ENCODE measurements at places on chromosomes 3 and 15.

- DNase-seq, result no peak
Observed at GRCh38 chr3:17744693-17745092, 2.3 kb upstream of the TBC1D5 start.

DNA sequence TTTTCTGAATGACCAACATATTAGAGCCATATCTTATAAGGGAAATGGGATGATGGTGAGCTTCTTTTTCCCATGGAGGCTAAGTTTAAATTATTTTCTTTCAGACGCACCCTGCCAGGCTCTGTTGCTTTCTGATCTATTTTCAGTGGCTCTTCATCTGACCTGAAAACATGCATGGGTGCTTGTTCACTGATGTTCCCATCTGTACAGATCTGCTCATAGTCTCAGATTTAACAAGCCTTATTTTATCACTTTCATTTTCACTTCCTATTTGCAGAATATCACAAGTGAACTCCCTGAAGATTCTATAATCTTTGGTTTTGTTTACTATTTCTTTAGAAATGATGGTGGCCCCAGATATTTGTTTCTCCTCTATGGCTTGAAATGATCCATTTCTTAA, 31.1 kb upstream of the SUCLG2 start:
- DNase-seq, result no peak

GRCh38 chr3:136908297-136908696, 46.3 kb downstream of the NCK1 start:
- DNase-seq, result no peak

- peak; percentile 57 for DNase-seq
Observed at GRCh38 chr3:63400246-63400860, 122.2 kb downstream of the SYNPR start.

GRCh38 chr3:111434941-111435622, 106.9 kb upstream of the CD96 start:
- DNase-seq, result no peak

DNA sequence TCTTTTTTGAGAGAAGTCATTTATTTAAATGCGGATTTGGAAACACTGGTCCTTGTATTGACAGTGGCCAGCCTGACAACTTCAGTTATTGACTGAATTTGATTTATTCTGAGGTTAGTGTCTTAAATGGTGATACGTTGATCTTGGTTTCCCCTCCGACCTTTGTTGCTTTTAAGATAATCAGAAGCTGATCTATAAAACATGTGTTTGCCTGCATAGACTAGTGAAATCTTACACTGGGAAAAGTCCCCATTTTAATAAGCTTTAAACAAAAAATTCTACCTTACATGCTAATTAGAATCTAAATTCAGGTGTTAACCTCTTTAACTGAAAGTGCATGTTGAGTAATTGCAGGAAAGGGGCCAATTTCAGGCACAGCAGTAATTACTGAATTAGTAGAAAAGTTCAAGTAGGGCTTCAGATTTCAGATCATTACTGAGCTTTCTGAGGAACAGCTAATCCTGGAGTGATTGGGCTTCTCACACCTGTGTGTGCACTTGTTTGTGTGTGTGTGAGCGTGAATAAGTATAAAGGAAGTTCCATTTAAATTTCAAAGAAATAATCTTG, 221.4 kb downstream of the SOX2 start:
- no peak for DNase-seq

DNA sequence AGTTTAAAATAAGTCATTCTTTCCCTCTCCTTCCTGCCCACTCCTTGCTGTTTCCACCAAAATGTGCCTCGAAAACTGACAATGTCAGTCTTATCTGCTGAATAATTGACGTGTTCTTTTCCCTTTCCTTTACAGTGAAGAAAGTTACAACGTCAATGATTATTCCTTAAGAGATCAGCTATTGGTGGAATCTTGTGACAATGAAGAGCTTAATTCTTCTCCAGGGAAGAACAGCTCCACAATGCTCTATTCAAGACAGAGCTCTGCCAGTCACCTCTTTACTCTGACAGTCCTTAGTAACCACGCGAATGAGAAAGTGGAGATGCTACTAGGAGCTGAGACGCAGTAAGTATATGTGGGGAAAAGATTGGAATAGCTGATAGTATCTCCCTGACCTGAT, 84.1 kb downstream of the DHX36 start:
- DNase-seq, result no peak

DNA sequence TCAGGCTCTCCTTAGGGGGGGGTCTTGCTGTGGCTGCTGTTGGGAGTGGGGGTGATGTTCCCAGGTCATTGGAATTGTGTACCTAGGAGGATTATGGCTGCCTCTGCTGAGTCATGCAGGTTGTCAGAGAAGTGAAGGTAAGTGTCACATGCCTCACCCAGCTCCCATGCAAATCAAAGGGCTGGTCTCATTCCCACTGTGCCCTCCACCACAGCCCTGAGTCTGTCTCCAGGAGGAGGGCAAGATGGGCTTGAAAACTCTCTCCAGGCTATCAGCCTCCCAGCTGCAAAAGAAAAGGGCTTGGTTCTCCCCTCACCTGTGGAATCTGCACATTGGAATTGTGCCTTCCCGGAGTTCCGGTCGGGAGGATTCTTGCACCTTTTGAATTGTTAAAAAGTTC, 580.5 kb downstream of the NSUN3 start:
- DNase-seq, result no peak

DNA sequence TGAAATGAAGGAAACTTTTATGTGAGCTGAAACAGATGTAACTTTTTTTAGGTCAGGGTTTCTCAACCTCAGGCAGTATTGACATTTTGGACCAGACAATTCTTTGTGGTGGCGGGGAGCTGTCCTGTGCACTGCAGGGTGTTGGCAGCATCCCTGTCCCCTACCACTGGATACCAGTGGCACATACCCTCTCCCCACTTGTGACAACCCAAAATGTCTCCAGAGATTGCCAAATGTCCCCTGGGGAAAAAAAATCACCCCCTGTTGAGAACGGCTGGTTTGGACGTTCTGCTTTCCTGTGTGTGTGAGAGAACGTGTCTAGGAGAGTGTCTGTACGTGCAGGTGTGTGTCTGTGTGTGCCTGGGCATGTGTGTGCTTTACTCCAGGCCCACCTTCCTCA, 30.7 kb upstream of the GRIP2 start:
- DNase-seq, result no peak

DNA sequence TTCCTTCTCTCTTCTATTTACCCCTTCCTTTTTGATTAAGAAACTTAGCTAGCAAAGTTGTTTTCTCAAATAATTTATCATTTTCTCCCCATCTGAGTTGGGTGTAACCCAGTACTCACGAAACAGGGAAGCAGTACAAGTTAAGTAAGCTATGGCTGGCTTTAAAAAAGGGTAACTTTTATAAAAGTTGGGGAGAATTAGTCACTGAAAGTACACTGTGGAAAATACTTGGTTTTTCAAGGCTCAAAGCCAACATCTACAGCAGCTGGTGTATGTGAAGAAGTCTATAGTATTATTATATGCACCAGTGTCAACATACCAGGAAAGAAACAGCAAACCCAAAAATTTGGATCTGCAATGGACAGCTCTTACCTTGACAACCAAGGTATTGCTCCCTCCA, 25.5 kb downstream of the CLK3 start:
- DNase-seq, result no peak

DNA sequence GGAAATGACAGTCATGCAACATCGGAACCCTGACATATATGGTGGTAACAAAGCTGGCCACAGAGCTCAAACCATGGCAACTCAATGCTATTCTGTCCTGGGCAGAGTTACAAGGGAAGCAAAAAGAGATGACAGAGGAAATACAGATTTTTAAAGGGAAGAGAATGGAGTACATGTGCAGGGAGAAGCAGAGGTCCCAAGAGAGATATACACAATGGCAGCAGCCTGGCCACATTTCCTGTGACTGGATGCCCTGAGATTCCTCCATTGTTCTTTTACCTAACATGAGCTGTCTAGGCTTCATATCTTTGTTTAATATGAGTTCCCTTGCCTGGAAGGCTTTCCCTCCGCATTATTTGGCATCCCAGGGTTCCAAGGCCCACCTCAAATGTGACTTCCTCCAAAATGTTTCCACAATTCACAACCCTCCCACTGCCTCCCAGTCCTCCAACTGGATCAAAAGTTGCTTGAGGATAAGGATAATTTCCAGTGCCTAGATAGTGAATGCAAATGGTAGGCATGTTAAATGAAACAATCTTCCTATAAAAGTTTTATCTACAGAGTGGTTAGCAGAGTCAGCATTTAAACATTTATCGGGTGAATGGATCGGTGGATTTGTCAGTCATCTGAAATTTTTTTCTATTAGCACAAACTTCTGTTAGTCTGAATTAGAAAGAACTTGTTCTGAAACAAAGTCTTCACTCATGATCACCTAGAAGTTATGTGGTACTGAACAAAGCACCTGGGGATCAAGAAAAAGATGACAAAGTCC, 86.2 kb downstream of the DHX30 start:
- DNase-seq, result no peak

DNA sequence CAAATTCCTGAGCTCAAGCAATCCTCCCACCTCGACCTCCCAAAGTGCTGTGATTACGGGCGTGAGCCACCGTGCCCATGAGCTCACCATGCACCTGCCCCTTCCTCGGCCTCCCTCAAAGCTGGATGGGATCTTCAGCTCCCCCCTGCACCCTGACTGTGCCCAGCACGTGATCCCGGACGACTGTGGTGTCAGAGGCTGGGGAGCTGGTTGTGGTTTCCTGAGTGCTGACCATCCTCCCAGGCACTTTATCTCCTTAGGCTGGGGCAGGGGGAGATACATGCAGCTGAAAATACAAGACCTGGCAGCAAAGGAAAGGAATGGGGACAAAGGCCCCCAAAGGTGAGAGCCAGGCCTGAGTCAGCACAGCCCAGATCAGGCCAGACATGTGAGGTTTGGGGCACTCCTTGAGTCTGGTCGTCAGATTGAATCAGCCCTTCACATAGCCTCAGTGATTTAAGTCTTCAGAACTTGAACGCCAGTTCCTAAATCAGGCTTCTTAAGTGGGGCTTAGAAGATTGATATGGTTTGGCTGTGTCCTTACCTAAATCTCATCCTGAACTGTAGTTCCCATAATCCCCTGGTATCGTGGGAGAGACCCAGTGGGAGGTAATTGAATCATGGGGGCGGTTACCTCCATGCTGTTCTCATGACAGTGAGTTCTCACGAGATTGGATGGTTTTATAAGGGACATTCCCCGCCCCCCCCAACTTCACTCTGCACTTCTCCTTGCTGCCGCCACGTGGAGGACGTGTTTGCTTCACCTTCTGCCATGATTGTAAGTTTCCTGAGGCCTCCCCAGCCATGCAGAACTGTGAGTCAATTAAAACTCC, 35.8 kb downstream of the PRKCD start:
- no peak for DNase-seq

- DNase-seq, result no peak
Observed at GRCh38 chr15:92361321-92362000, 32.2 kb upstream of the ST8SIA2 start.

GRCh38 chr3:186070133-186070532, 38.8 kb downstream of the ETV5 start:
- DNase-seq, result no peak

GRCh38 chr3:5633960-5634359, 446.5 kb downstream of the EDEM1 start:
- no peak for DNase-seq

DNA sequence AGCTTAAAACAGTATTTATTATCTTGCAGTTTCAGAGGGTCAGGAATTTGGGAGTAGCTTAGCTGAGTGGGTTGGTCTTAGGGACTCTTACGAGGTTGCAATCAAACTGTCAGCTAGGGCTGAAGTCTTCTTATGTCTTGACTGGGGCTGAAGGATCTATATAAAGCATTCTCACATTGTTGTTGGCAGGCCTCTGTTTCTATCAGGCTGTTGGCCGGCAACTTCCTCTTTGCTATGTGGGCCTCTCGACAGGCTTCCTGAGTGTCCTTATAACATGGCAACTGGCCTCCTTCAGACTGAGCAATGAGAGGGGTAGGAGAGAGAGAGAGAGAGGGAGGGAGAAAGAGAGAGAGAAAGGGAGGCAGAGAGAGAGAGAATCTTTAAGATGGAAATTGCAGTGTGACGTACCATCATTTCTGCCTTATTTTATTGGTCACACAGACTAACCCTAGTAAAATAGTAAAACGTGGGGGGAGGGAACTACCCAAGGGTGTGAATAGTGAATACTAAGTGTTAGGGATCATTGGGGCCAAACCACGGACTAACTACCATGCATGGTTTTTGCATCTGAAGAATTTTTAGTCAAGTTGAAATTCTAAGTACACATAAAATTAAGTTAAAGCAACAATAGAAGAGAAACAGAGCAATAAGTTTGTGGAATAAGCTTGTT, 16.1 kb downstream of the FGF7 start:
- DNase-seq, result no peak

DNA sequence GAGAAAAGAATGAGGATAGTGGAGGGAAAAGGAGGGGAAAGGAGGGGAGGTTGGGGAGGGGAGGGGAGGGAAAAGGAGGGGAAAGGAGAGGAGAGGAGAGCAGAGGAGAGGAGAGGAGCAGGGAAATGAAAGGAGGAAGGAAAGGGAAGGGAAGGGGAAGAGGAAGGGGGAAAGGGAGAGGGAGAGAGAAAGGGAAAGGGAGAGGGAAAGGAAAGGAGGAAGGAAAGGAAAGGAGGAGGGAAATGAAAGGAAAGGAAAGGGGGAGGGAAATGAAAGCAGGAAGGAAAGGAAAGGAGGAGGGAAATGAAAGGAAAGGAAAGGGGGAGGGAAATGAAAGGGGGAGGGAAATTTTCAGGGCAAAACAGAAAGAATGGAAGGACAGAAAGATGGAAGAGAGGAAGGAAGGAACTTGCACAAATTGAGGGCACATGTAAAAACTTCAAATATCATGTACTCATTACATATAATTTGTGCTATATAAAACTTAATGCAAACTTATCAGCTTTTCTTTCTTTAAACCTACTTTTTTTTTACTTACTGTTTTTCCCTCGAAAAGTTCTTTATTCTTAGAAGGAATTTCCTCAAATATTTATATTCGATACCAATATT, 148.0 kb downstream of the ZBTB20 start:
- no peak for DNase-seq

- peak; percentile 86 for DNase-seq
Observed at GRCh38 chr3:180679178-180680096, at the start of gene CCDC39. TSS of gene CCDC39 (minus strand) at chr3:180679489. CDS start at chr3:180679380, 109 bp downstream.

DNA sequence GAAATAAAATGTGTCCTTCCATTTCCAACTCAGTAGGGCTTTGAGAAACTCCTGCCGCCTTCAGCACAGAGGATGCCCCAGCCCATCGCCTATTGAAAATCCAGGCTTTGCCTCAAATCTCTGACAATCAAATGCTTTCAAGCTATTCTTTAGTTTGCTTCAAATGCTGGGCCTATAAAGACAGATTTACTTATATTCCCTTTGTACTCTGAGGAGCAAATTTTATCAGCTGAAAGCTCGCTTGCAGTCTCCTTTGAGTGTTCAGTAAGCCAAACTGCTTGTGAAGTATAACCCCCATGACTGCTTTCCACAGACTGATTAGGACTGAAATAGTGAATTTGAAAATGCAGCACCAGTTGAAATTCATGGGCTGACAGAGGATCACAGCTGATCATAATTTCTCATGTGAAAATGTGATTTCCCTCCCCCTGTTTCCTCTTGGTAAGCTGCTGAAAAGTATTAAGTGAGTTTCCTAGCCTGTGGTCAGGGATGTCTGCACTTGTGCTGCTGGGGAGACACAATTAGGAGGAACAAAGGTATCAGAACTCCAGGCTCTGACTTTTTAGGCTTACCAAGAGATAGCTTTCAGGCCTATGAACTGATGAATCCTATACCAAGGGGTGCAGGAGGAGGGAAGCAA, 563.4 kb upstream of the TGFBR2 start:
- DNase-seq, result no peak
